ENCODE measurements at places on chromosomes 3 and 15. TPM values are rescaled to one million over a fixed set of nuclear protein-coding genes. Genes with fewer than 3 reads are reported as not detected.

The SKOR1 gene
- total RNA-seq: 2.8 TPM

The OXTR gene
- total RNA-seq: not detected

The NAALADL2 gene
- total RNA-seq: 5.2 TPM

The CCR5 gene
- 3.1 TPM for total RNA-seq

GRCh38 chr3:127342735-127343134, 54.9 kb upstream of the PRR20G start:
- no peaks in the 10 kb centered on the region for H3K27me3 ChIP-seq
- DNase-seq: no peak
- peaks cover 3% of the 10 kb centered on the region for H3K4me1 ChIP-seq
- no peak overlapping the region for H3K27ac ChIP-seq

DNA sequence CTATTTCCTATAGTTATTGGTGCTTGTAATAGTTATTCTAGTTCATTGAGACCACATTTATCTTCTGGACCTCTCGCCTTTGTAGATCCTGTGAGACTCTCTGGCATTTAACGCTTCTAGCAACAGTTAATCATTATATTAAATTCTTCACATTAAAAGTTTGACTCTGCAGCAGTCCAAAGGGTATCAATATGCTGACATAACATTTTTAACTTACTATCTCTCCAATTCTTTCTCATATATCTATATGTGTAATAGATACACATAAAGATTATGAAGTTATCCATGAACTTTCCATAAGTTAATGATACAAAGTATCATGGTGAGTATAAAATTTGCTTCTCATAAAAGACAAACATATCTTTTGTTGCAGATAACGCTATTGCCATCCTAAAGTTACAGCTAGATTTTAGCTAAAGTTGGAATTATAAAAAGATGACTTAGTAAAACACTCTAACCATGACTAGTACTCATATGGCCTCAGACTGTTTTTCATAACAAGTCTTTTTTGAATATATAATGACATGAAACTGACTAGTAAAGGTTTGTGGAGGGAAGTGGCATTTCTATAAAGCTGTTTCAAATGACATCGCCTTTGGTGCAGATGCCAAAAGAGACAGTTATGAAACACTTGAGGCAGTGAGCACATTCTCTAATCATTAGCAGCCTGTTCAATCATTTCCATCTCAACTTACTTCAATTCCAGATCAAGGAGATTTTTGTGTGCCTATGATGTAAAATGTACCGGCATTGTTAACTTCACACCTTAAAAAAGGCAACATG, 379.3 kb upstream of the CBLB start:
- no peaks in the 10 kb centered on the region for H3K4me1 ChIP-seq
- H3K4me3 ChIP-seq: no peak overlapping the region
- no peaks in the 10 kb centered on the region for H3K36me3 ChIP-seq
- H3K27me3 ChIP-seq: no peaks in the 10 kb centered on the region
- no peak overlapping the region for H3K27ac ChIP-seq

GRCh38 chr3:185316740-185317412, 46.1 kb upstream of the MAP3K13 start:
- peaks cover 11% of the 10 kb centered on the region for H3K4me1 ChIP-seq
- DNase-seq: no peak
- H3K27me3 ChIP-seq: no peaks in the 10 kb centered on the region
- H3K36me3 ChIP-seq: no peaks in the 10 kb centered on the region
- H3K27ac ChIP-seq: peak overlapping the region; percentile 65

GRCh38 chr3:150296123-150296735, 111.9 kb upstream of the TSC22D2 start:
- H3K4me3 ChIP-seq: no peak overlapping the region
- no peak for DNase-seq
- no peaks in the 10 kb centered on the region for H3K36me3 ChIP-seq
- no peak overlapping the region for H3K27ac ChIP-seq
- no peaks in the 10 kb centered on the region for H3K4me1 ChIP-seq

DNA sequence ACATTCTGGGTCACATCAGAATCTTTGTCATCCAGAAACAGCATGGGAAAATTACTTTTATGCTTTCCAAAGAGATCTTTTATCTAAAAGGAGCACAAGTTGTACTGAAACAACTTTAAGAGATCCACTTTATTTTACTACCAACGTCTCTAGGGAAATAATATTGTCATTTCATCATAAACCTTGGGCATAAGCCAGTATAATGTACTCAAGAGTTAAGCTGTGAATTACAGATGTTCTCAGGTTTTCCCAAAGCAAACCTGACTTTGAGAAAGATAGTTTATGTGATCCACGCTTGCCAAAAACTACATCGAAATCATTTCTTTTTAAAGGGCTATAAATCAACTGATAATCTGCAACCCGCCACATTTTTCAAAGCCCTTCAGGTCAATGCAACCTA, 124.1 kb upstream of the CRBN start:
- DNase-seq: no peak
- H3K4me1 ChIP-seq: no peaks in the 10 kb centered on the region
- no peaks in the 10 kb centered on the region for H3K36me3 ChIP-seq
- H3K27me3 ChIP-seq: no peaks in the 10 kb centered on the region

GRCh38 chr15:68307131-68307928, 29.8 kb downstream of the FEM1B start:
- H3K27ac ChIP-seq: no peak overlapping the region
- H3K27me3 ChIP-seq: no peaks in the 10 kb centered on the region
- H3K4me3 ChIP-seq: no peak overlapping the region
- no peak for DNase-seq
- H3K36me3 ChIP-seq: no peaks in the 10 kb centered on the region

GRCh38 chr3:30858894-30859389, 35.5 kb downstream of the GADL1 start:
- H3K36me3 ChIP-seq: no peaks in the 10 kb centered on the region
- DNase-seq: no peak
- H3K4me1 ChIP-seq: no peaks in the 10 kb centered on the region
- no peak overlapping the region for H3K27ac ChIP-seq
- H3K27me3 ChIP-seq: no peaks in the 10 kb centered on the region

DNA sequence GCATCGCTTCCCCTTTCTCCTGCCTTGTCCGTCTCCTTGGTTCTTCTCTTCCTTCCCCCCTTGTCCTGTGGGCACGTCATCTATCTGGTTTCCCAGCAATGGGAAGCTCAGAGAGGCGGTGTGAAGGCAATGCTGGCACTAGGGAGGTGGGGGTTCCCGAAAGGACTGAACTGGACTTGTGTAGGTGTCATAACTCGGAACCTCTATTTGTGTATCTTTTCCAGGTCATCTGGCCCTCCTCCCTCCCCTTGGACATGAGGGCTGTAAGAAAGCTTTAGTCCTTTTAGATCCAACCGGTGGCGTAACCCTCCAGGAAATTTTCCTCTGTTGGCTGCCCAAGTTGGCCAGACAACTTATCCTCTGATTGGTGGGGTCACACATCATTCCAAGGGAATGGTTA, 231.5 kb upstream of the TLE3 start:
- peaks cover 21% of the 10 kb centered on the region for H3K4me1 ChIP-seq
- no peak overlapping the region for H3K27ac ChIP-seq
- no peaks in the 10 kb centered on the region for H3K27me3 ChIP-seq
- no peaks in the 10 kb centered on the region for H3K36me3 ChIP-seq
- H3K4me3 ChIP-seq: no peak overlapping the region

- H3K36me3 ChIP-seq: no peaks in the 10 kb centered on the region
- H3K4me3 ChIP-seq: no peak overlapping the region
- no peak for DNase-seq
- H3K27ac ChIP-seq: no peak overlapping the region
Measured at GRCh38 chr15:49830391-49830790, 209.5 kb downstream of the DTWD1 start.

DNA sequence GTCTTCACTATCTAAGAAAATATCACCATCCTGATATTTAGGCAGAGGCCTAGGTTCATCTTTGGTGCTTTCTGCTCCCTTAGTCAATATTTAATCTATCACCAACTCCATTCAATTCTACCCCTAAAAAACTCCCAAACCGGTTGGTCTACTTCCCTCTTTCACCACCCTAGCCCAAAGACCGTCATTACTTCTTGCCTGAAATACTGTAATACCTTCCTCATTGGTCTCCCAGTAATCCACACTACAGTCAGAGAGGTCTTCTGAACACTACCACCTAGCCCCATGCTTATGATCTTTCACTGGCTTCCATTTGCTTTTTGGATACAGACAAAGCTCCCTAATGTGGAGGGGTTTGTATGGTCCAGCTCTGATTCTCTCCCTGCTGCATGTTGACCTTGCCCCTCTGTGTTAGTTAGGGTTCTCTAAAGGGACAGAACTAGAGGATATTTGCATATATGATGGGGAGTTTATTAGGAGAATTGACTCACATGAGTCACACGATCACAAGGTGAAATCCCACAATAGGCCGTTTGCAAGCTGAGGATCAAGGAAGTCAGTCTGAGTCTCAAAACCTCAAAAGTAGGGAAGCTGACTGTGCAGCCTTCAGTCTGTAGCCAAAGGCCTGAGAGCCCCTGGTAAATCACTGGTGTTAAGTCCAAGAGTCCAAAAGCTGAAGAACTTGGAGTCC, 36.4 kb upstream of the ATP2C1 start:
- no peaks in the 10 kb centered on the region for H3K27me3 ChIP-seq
- peak overlapping the region; percentile 14 for H3K27ac ChIP-seq
- no peak overlapping the region for H3K4me3 ChIP-seq
- DNase-seq: no peak
- no peaks in the 10 kb centered on the region for H3K4me1 ChIP-seq
- H3K36me3 ChIP-seq: no peaks in the 10 kb centered on the region

GRCh38 chr15:68537097-68537496, 41.7 kb upstream of the CORO2B start:
- H3K27me3 ChIP-seq: no peaks in the 10 kb centered on the region
- no peak overlapping the region for H3K4me3 ChIP-seq
- no peaks in the 10 kb centered on the region for H3K36me3 ChIP-seq
- H3K27ac ChIP-seq: no peak overlapping the region
- DNase-seq: no peak

DNA sequence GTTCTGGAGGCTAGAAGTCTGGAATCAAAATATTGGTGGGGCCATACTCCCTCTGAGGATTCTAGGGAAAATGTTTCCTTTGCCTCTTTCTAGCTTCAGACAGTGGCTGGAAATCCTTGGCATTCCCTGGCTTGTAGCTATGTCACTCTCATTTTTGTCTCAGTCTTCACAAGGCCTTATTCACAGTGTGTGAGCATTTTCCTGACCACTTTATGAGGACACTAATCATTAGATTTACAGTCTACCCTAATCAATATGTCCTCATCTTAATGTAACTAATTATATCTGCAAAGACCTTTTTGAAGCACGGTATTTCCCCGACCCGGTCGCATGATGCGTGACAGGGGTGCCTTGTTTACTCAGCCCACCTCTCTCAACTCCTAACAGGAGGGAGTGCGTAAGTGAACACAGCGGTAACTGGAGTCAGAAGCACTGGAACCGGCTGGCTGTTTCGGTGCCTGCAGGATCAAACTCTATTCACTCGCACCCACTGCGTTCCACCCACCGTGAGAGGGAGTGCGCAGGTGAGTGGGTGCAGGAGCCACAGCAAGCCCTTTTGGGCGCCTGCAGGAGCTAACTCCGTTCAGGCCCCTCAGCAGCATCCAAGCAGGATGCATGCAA, 155.0 kb downstream of the EPHA3 start:
- no peaks in the 10 kb centered on the region for H3K27me3 ChIP-seq
- DNase-seq: peak; percentile 24
- no peaks in the 10 kb centered on the region for H3K36me3 ChIP-seq
- H3K27ac ChIP-seq: no peak overlapping the region
- no peak overlapping the region for H3K4me3 ChIP-seq

- H3K27ac ChIP-seq: no peak overlapping the region
- H3K4me3 ChIP-seq: no peak overlapping the region
- no peaks in the 10 kb centered on the region for H3K36me3 ChIP-seq
Measured at GRCh38 chr3:107965136-107965655, 125.6 kb downstream of the CD47 start.
